Stimulated activated CD4-positive, alpha-beta T cell treated with anti-CD3 and anti-CD28 coated beads, TNF-alpha, amount 100 ng/mL, for 4 hours (primary cell): ENCODE measurements at places on chromosomes 4 and X.

GRCh38 chr4:89837993-89838390 is 1.0 kb upstream of the SNCA start:
- DNase-seq: no peak

DNA sequence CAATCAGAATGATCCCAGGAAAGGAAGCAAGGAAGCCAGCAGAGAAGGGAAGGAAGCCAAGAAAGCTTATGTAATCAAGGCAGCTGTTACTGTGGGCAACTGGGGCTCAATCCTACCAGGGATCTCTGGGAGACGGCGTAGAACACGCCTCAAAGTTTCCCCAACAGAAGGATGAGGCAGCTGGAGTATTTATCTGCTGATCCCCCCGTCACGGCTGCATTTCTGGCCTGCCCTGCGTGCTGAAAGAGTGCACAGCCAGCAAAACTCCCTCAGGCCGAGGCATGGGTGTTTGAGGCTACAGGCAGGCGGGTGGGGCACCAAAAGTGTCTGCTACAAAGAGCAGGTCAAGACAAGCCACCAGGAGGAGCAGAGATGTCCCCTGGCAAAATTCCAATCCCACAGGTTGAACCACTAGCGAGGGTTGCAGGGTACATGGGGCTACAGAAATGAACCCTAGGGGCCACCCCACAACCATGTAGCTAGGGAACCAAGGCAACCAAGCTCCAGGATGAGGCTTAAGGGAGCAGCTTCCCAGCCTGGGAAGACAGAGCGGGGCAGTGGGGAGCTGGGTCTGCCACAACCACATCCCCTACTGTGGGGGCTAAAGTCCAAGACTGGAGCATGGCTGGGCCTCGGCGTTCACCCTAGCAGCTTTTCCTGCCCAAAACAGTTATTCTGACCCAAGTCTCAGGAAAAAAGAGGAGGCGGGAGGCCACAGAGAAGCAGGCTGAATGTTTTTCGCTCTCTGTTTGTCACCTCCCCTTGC is 113.4 kb downstream of the BCOR start:
- no peak for DNase-seq

GRCh38 chr4:158991534-158992155 is 111.2 kb upstream of the RAPGEF2 start:
- DNase-seq: no peak

DNA sequence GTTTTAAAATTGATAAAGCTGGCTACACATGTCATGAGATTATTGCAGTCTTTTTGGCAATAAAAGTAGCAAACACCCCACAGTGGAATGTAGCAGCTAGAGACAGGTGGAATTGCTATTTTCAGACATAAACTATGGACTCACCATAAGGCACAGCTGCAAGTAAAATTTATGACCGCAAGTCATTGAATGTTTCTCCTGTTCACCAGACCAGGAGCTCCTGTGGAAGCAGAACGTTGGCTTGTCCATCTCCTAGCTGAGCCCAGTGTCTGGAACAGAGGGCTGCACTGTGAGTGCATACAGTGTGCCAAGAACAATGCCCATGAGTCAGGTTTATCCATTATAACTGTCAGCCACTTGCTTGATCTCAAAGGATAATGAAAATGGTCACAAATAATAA is 538.2 kb downstream of the INPP4B start:
- DNase-seq: no peak

DNA sequence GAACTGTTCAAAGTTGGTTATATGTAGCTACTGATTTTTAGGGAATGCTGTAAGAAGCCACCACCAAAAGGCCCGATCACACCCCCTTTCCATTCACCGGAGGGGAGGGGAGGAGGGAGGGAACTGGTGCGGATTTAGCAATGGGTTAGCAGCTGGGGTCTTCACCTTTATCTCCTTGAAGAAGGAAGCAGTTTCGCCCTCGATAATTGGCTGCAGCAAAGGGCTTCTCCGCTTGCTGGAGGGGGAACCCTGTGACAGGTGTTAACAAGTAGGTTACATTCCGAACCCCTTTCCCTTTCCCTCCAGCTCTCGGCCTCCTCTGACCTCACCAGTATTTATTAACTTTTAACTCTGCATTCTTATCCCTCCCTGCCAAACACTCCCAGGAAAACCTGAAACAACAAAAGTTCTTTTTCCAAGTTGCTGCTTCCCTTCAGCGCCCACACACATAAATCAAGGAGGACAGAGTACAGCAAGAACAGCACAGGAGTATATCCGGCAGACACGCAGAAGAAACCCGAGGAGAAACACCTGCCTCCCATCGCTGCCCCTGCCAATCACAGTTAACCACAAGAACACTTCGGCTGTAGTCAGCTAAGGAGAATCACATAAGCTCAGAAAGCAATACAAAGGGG is 39.8 kb upstream of the NAP1L5 start:
- no peak for DNase-seq

DNA sequence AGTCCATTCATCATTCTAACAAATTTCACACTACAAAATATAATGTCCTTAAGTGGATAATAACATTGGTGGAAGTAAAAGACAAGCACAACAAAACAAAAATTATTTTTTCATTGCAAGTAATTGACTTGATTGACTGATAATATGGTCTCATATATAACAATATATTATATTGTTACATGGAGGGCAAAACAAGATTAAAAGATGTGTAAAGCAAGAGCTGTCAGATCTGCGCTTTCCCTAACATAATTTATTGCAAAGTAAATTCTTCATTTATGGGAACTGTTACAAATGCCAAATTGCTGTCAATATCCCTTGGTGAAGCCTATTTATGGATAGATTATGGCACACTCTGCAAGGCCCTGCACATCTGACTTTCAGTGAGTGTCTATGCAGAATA is 233.6 kb downstream of the PCDH7 start:
- no peak for DNase-seq

DNA sequence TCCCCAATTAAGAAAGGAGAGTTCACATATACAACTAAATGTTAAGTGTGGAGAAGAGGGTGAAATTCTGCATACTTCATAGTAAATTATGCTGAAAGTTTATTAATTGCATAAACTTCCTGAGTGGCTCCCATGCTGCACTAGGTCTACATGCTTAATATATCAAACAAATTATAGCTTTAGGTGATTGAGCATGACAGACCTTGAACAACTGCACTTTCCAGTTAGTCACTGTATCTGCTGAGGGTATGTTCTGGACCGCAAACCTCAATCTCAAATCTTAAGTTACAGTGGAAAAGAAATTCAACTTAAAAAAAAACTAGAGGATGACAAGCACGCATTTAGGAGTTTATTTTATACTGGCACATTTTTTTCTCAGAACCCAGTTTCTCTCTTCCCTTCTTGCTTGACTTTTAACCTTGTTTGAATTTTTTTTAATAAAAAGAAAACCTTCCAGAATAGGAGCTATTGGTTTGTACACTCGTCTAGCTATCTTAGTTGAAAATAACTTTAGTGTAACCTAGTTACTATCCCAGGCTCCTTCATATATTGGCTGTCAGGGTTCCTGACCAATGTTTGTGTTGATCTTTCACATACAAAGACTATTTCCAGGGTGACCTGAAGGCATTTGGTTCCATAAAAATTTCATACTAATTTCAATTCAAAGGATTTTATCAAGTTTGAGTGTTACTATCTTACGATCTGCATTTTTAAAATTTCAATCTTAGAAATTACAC is 10.2 kb upstream of the FAM120C start:
- DNase-seq: no peak

DNA sequence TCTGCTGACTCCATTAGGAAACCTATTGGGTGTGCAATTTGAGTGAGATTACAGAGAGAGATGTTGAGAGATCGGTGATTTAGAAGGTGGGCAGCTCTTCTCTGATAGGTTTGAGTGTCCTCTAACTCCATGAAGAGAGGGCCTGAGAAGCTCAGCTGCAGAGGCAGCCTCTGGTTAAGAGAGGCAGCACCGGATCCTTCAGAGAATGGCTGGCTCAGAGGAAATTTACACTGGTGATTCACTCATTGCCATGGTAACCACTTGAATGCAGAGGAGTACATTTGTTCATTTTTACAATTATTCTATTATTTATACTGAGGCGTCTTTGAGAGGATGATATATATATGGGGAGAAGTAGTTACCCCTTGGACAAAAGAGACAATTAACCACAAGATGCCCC is 171.7 kb downstream of the PDGFRA start:
- no peak for DNase-seq

DNA sequence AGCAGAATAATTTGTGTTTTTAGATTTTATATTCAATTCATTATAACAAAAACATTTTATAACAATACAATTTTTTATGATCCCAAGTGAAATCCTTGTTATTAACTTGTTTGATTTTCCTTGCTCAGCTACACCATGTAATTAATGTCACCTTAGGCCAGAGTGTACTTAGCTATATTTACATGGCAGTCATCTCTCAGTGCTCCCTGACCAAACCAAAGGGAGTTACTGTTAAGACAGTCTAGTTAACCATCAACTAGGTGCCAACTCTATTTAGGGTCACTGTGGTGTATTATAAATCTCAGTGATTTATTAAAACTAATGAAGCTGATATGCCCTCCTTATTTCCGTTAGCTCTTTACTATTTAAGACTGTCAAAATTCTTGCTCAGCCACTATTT is 44.4 kb downstream of the CCDC158 start:
- DNase-seq: no peak

- DNase-seq: no peak
Measured at GRCh38 chr4:127224556-127224955, 408.2 kb upstream of the INTU start.

GRCh38 chr4:123952530-123953274 is 556.1 kb downstream of the SPRY1 start:
- no peak for DNase-seq

DNA sequence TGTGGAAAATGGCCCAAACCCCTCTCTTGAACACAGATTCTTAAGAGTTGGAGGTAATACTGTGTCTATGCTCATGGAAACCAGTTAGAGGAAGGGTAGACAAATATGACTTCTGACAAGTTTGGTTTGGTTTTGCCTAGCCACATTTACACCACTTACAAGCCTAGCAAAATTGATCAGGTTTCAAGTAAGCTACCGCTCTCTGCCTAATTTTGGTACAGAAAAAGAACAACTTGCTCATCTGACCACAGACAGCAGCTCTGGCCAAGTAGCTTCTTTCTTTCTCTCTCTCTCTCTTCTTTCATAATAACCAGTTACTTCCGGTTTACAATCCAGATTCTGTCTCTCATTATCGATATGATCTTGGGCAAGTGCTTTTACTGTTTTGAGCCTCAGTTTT is 260.0 kb downstream of the GLUD2 start:
- DNase-seq: no peak

- no peak for DNase-seq
Measured at GRCh38 chrX:72089254-72089653, 42.5 kb downstream of the RTL5 start.

DNA sequence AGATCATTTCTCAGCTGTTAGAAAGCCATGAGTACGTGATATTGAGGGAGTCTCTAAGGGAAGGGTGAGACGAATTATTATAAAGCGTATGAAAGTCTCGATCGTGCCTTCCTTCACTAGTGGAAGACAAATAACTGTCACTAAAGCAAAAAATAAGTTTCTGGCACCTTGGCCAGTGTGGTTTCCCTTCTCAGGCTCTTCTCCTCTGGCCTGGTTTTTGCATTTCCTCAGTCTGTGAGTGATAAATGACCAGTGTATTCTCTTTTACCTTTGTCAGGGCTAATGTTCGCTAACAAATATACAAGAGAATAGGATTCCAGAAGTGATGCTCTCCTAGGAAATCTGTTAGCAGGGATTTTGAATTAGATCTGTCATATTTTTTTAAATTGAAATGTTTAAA is 19.6 kb downstream of the TXK start:
- no peak for DNase-seq

DNA sequence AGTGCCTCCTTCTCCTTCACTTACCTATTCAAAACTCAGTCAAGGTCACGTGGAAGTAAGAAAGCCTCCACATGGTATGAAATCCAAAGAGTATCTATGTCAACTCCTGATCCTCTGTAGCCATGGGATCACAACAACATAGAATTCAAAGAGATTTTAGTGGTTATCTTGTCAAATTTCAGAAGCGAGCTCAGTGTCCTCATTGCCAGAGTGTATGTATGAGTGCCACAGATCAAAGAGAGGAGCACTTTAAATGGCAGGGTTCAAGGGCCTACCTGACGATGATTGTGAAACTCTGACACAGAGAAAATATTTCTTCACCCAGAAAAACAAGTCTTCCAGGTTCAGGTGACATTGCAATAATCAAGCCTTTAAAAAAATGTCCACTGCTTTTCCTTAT is 1.2 kb upstream of the ACE2 start:
- DNase-seq: no peak

DNA sequence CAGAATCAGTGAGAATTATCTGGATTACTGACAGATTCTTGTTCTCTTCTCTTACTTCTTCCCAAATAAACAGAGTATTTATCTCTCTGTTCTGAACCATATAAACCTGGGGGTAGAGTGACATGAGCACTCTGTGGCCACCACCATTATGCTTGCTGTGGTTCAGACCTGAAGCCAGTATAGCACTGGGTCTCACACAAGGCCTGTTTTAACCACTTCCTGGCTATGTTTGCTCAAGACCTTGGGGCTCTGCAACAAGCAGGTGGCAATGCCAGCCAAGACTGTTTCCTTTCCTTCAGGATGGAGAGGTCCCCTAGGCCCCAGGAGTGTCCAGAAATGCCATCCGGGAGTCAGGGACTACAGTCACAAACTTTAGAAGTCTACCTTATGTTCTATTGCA is 21.7 kb upstream of the HEPH start:
- no peak for DNase-seq

- no peak for DNase-seq
Measured at GRCh38 chr4:25283948-25284347, 28.6 kb upstream of the ZCCHC4 start.

- no peak for DNase-seq
Measured at GRCh38 chr4:89765966-89766365, 71.0 kb downstream of the SNCA start.
